ENCODE measurements at places on chromosomes 16 and 17.

DNA sequence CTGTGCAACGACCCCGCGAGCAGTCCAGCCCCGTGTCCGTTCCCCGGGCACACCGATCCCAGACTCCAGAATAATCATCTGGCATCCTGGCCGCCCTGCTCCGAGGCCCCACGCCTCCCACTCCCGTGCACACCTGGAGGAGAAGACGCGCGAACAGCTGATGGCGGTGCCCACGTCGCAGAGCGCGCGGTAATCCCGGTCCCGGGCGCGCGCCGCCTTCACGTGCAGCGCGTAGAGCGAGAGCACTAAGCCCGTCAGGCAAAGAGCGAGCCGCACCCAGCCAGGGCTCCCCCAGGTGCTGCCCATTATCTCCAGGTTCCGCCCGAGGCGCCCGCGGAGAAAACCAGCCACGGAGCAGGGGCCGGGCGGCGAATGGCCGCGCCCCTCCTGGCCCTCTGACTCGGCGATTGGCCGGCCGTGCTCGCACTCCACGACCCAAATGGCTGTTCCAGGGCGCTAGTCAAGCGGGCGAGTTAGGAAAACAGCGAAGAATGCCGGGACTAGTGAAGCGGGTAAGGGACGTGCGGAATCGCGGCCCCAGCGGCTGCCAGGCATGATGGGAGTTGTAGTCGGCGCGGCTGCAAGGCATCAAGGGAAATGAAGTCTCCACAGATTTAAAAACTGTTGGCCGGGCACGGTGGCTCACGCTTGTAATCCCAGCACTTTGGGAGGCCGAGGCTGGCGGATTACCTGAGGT is at the start of gene VKORC1:
Gene VKORC1, minus strand, starts transcription at position 374 of the 697 bp plus-strand sequence. Its CDS starts 68 bp downstream, at position 306.
- peak; percentile 88 for DNase-seq

DNA sequence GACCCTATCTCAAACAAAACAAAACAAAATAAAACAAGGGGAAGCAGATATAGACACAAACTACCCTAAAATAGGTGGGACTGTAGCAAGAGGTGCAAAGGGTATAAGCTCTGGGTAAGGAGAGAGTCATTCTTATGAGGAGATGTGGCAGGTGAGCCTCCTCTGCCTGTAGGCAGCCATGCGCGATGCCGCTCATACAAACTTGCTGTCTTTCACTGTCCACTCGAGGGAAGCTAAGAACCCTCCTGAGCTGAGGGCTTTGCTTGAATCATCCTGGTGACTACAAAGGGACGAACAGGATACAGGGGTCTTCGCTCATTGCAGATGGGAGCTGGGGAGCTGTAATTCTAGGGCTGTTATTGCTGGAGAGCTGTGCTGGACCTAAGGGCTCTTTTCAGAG is 14.8 kb upstream of the IL27 start:
- no peak for DNase-seq

DNA sequence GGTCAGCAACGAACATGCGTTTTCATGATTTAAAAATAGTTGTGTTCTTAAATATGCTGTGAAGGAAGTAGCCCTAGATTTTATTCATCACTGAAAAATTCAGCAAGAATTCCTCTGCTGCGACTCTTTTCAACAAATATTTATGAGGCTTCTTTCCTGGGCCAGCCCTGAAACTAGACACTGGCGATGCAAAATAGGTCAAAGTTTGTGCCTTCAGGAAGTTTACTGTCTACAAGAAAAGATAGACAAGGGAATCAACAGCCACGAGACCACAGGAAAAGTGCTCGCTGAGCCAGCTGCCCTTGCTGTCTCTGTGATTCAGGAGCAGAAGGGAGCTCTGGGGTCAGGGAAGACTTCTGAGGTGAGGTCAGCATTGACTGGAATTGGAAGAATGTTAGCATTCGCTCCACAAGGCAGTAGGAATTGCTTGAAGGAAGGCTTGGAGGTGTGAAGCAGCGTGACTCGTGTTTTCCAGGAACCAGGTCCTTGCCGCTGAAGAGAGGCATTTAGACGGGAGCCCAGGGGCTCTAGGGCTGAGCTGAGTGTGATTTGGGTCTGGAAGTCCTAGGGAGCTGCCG is 1.9 kb upstream of the RPL26 start:
- DNase-seq, result no peak

DNA sequence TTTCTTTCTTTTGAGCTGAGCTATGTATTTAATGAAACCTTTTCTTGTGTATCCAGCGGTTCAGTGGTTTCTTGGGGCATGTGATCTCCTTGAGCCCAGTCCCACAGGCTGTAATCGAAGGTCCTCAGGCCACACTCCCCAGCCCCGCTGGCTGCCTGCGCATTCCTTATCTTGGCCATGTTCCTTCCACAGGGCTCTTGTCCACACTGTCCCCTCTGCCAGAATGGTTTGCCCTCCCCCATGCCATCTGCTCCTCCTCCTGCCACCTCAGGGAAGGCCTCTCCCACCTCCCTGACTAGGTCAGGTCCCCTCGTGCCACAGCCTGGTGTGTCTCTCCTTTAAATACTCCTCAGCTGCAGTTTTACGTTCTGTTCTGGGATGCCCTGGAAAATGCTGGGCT is 12.1 kb upstream of the NLRC5 start:
- no peak for DNase-seq

GRCh38 chr17:70473049-70473448 is 303.7 kb downstream of the KCNJ2 start:
- no peak for DNase-seq

DNA sequence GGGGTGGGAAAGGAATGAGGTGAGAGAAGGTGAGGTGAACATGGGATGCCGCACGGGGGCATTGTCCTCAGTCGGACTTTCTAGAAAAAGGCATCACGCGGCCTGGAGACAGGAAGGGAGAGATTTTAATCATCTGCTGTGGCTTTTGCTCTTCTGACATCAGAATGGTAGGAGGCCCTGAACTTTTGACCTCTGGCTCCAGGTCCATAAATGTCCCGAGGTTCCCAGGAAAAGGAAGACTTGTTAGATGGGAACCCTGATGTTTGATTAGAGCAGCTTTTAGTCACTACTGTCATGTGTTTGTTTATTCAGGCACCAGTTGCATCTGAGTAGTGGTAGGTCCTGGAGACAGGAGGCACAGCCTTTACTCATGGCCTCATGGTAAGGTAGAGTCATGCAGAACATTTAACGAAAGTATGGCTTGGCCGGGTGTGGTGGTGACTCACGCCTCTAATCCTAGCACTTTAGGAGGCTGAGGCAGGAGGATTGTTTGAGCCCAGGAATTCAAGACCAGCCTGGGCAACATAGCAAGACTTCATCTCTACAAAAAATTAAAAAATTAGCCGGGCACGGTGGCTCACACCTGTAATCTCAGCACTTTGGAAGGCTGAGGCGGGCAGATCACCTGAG is 203.1 kb downstream of the MSI2 start:
- no peak for DNase-seq

DNA sequence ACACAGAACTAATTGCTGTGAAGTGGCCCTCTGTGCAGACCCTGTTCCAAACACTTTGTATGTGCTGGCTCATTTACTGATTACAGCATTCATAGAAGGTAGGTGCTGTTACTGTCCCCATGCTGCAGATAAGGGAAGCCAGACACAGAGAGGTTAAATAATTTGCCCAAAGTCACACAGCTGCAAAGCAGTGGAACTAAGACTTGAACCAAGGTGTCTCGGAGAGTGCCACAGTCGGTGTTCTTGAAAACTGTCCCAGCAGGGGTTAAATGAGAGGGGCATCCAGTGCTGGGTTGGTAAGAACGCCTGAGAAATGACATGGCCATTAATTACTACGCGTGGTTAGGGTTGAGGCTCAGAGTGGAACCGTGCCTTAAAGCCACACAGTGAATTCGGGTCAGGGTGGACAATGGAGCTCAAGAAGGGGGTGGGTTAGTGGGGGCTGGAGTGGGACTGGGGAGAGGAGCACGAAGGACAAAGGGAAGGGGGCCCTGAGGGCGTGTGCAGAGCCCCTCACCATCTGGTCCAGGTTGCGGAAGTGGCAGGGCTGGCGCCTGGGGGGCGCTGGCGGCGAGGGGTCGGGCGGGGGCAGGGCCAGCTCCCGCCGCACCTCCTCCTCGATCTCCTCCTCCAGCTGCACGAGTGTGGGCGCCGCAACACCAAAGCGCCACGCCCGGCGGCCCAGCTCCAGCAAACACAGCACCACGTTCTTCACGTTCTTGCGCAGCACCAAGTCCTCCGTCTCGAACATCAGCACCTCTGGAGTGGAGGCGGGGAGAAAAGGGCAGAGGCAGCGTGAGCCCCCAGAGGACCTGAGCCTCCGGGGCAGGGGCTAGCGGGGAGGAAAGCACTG is 3.3 kb downstream of the GAS2L2 start:
- peak; percentile 14 for DNase-seq

GRCh38 chr17:34354637-34355036 is 1.6 kb upstream of the CCL13 start:
- DNase-seq, result no peak

GRCh38 chr17:78986649-78987328 is 7.1 kb upstream of the LGALS3BP start:
- no peak for DNase-seq

DNA sequence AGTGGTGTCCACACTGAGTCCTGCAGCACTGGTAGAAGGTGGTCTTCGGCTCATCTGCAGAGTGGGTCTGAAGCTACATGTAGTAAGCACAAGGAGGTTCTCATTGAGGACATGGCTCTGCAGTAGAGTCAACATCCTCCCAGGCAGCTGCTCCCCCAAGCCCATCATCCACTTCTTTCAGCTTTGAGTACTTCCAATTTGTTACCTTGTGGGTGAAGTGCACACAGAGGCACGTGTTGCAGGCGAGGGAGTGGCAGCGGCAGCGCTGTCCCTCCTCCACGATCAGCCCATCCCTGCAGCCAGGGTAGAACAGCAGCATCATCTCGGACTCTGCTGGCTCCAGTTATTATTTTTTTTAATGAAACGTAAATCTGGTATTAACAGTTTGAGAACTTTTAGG is 1.8 kb upstream of the SSTR2 start:
- no peak for DNase-seq

DNA sequence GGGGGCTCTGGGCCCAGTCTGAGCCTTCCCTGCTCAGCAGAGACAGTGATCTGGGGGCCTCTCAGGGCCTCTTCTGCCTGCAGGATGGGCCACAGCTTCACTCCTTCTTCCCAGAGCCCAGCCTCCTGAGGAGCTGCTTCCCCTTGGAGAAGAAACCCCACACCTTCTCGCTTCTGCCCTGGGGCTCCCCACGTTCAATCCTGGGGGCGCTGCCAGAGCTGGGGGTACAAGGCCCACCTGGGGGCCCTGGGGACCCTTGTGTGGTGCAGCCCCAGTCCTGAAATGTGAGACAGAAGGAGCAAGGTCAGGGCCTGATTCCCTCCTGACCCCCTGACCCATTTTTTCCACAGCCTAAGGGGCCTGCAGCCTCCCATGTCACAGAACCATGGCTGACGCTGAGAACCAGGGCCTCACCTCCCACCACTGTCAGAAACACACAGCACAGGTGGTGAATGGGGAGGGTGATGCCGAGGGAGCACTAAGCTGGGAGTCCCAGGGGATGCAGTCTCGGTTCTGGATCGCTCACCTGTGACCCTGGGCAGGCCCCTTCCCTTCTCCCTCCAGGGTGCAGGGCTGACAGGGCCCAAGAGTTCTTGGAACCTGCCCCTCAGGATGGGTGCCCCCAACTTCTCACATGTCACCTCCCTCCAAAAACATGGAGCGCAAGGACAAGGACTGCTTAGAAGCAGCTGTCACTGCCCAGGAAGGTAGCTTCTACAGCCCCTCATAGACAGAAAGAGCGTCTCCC is 21.6 kb upstream of the MPO start:
- no peak for DNase-seq

- DNase-seq, result no peak
Observed at GRCh38 chr17:35094902-35095301, 24.8 kb downstream of the RAD51D start.

DNA sequence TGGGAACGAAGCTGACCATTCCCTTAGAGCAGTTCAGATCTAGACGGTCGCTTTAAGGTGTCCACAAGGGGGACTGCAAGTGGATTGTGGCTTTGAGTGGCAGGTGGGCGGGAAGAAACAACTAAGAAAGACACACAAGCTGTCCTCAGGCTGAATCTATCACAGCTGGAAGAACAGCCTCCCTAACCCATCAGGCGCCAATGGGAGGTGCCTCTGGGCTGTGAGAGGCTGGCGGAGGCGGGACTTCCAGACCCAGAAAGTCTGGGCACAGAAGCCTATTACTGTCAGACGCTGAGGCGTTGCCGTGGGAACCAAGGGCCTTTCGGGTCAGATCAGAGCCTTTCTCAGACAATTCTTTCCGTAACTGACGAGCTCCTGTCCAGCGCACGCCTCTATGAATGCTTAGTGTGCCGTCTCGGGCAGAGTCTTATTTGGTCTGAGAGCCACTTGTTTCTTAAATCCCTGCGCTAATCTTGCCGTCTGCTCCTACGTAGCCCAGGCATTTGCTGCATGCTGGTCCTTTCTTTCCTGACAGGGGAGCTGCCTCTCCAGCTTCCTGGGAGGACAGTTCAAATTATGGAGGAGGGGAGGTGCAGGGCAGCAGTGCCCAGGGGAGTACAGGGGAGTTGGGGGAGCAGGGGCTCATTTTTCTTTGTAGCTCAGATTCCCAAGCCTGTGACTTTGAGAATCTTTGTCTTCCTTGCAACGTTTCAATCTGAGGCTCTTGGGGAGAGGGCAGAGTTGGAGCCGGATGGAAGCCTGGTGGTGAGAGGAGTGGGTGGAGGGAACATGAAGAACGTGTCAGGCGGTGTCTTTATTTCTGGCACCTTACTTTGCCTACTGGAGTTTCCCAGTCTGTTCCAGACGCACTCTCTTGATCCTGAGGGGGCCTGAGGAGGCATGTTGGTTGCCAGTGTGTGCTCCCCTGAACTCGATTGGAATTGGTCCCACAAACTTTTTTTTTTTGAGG is 618.7 kb downstream of the KCNJ18 start:
- DNase-seq, result no peak

DNA sequence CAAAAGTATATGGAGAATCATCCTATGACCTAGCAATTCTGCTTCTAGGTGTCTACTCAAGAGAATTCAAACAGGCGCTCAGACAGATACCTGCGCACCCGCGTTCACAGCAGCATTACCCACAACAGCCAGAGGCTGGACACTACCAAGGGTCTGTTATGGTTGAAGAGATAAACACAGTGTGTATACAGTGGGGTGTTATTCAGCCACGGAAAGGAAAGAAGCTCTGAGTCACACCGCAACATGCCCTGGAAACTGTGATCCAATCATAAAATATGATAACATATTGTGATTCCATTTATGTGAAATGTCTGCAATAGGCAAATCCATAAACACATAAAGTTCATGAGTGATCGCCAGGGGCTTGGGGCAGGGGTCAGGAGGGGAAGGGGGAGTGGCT is 18.0 kb upstream of the JPH3 start:
- DNase-seq, result no peak

DNA sequence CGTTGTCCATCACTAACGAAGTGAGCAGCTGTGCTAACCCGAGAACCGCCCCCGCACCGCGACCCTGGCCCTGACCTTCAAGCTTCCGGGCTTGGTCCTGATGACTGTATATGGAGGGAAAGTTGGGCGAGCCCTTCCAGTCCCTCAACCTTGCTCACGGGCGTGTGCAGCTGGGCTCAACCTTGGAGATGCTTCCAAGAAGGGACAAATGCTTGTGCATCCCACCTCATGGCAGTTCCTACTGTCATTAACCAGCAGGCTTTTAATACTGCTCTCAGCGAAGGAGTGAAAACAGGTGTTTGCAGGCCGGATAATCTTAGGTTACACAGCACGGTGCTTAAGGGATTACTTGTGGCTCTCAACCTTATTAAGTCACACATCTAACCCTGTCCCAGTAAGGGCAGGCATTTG is 33.5 kb downstream of the SRL start:
- no peak for DNase-seq

GRCh38 chr16:11004351-11004750 is 60.0 kb downstream of the CLEC16A start:
- DNase-seq, result no peak
